ENCODE measurements at places on chromosomes 5 and 9.

DNA sequence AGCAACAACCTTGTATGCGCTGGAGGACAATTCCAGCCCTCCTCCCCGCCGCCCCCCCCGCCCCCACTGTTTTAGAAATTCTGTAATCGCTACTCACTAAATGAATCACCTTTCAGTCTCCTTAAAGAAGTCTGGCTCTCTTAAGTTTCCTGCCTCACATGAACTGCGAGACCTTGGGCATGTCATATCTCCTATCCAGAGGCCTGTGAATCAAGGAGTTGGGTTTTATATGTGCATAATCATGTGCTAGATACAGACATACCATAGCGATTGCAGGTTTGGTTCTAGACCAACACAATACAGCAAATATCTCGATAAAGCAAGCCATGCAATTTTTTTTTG, 337 bp upstream of the DMAC1 start:
- DNase-seq: no peak

GRCh38 chr5:147693233-147693632, 89.3 kb downstream of the JAKMIP2 start:
- DNase-seq: no peak

- DNase-seq: no peak
These were observed 10.0 kb upstream of the DOLPP1 start for GRCh38 chr9:129070696-129071525.

- no peak for DNase-seq
These were observed 461.0 kb upstream of the C9orf72 start for GRCh38 chr9:28034242-28034641.

- no peak for DNase-seq
These were observed 246.5 kb downstream of the SYK start for GRCh38 chr9:91047993-91048607.

- no peak for DNase-seq
These were observed 16.2 kb downstream of the KCNMB1 start for GRCh38 chr5:170372971-170373370.

GRCh38 chr9:18905028-18905882, 127.8 kb downstream of the SAXO1 start:
- DNase-seq: no peak

DNA sequence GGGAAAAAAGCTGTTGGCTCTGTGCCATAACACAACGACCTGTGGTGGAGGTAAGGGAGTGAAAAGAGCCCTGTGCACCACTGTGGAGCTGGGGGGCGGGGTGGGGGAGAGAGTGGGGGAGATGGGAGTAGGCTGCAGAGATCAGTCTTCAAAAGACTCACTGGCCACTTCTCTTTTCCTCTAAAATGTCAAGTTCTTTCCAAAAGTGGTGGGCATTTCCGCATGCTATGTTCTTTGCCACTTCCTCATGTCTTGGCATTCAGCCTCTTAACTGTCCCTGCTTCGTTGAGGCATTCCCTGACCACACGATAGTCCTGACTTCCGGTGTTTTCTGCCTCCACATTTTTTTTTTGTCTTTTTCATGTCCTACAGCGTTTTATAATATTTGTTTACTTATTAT, 2.4 kb upstream of the PPP2R2B start:
- no peak for DNase-seq

DNA sequence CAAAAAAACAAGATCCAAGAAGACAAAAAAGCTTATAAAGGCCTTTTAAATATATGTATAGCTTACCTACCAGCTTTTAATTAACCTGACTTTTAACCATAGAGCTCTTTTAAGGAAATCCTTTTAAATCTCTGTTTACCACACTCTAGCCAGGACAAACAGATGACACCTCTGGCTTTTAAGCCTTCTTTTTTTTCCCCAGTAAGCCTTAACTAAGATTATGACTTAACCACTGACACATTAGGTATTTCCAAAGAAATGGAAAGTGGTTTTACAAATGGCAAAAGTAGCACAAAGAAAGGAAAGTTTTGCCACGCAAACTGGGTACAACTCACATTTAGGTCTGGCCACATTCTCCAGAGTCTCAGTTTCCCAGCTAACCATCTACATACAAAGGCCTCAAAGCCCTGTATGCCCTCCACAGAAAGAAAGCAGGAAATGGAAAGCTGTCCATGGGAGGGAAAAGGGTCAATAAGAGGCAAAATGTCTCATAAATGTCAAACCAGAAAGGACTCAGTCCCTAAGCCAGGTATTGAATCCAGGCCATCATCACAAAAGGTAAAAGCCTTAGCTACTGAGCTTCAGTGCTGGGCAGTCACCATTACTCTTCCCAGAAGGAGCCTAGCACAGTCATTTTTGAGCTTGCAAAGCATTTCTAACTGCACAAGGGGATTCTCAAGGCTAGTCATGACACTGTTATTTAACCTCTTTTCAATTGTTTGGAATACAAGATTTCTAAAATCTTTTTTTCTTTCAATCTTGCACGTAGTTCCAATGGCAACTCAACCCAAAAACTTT, 19.7 kb downstream of the TMEM161B start:
- no peak for DNase-seq
